GOT3 (cell line): ENCODE measurements at places on chromosomes 7 and 10.

DNA sequence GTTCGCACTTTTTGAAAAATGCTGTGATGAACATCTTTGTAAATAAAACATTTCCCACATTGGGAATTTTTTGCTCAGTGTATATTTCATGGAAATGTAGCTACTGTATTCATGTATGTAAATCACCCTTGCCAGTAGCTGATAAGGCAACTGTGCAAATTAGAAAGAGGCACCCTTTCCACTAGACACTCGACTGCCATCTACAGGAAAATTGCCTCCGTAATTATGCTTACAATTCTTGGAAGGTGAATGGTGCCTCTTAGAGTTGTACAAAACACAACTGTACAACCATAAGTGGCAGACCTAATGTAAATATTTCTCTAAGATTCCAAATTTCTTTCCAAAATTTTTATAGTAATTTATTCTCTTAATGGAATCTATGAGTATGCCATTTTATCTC is 491.7 kb downstream of the CCSER2 start:
- DNase-seq, result no peak

DNA sequence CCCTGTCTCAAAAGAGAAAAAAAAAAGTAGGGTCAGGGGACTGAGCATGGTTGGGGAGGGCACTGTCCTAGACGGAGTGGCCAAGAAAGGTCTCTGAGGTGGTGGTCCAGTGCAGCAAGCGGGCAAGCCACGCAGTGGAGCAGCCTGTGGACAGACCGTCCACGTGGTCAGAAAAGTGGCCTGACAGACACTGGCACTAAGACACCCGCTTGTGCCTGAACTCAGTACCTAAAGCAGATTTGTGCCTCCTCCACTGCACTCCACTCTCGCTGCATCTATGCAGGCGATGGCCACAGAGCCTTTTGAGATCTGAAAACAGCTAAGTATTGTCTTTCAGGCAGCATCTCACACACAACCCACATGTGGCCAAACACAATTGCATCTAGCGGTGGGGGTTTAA is 8.8 kb downstream of the ASB10 start:
- DNase-seq, result no peak

DNA sequence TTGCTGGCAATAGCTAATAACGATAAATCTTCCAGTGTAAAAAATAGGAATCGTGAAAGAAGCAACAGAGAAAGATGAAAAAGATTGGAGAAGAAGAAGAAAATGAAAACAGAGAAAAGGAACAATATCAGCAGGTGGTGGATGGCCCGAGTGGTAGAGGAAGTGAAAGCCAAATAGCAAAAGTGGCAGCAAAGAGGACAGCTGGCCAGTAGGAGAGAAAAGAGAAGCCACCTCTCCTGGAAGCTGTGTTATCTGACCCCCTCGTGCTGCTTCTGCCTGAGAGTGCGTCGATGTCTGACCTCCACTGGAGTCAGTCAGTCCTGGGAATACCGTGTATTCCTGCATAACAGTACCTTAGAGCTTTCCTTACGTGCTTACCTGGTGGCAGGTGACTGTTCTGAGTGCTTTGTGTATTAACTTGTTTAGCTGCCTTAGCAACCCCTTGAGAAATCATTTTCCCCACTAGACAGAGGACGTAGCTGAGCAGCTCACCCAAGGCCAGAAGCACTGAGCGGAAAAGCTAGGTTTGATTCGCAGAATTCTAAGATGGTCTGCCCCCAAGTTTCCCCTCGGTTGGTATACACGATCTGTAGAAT is 88.3 kb downstream of the CHN2 start:
- no peak for DNase-seq

- no peak for DNase-seq
Observed at GRCh38 chr7:155714702-155715101, 70.2 kb downstream of the RBM33 start.

DNA sequence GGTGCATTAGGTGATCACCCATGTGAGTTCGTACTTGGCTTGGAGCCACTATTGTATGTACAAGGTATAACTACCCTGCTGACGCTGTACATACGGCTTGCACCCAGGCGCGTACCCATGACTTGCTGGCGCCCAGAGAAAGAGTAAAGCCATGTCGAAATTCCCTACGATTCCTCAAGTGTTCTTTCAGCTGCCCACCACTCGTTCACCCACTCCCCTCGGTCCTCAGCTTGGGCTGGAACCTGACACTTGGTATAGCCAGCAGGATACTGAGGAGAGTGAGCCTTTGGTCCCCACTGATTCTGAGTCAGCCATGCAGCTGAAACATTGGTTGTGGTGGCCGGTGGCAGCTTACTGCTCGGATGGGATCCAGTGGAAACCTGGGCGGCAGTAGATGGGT is 241.5 kb downstream of the CACNA2D1 start:
- no peak for DNase-seq

DNA sequence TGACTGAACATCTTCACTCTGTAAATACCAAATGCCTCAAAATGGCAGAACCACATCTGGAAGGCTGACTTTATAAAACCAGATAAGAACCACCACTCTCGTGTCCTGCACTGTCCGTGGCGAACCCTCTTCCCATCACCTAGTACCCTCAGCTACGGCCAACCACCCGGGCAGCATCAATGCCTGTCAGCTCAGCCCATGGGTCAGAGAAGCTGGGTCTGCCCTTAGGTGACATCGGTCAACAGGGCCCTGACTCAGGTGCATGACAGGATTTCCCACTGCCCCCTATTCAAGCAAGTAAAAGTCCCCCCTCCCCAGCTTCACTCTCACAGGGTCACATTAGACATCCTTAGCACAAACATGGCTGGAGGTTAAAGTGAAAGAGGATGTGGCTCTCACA is 56.6 kb downstream of the HSPA12A start:
- no peak for DNase-seq

DNA sequence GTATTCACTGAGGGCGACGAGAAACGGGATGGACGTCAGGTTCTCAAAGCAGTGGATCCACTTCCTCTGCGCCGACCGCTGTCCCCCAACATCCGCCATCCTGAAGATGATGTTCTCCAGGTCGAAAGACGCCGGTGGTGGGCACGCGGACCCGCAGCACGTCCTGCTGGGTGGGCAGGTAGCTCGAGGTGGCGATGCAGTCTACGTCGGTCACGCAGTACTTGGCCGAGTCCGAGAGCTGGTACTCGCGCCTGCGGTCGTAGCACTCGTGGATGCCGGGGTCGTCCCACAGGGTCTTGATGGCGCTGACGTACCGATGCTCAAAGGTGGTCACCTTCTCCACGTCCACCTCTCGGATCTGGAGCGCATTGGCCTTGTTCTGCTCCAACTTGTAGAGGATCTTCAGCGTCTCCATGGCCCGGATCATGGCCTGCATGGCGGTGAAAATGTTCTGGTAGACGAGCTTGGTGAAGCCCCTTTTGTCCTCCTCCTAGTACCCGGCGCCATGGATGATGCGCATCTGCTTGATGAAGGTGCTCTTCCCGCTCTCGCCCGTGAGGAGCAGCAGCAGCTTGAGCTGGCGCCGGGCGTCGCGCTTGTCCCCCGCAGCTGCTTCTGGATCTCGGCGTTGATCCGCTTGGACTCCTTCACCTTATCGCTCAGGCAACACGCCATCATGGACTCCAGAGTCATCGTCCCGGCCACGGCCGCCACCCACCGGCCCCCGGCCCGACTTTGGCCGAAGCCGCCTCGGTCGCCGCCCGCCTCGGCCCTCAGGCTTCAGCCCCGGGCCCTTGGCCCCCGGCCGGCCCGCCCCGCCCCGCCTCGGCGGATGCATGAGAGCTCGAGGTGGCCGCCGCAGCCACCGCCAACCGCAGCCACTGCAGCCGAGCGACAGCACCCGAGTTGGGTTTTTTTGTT is 122.9 kb upstream of the KCTD7 start:
- DNase-seq, result no peak

DNA sequence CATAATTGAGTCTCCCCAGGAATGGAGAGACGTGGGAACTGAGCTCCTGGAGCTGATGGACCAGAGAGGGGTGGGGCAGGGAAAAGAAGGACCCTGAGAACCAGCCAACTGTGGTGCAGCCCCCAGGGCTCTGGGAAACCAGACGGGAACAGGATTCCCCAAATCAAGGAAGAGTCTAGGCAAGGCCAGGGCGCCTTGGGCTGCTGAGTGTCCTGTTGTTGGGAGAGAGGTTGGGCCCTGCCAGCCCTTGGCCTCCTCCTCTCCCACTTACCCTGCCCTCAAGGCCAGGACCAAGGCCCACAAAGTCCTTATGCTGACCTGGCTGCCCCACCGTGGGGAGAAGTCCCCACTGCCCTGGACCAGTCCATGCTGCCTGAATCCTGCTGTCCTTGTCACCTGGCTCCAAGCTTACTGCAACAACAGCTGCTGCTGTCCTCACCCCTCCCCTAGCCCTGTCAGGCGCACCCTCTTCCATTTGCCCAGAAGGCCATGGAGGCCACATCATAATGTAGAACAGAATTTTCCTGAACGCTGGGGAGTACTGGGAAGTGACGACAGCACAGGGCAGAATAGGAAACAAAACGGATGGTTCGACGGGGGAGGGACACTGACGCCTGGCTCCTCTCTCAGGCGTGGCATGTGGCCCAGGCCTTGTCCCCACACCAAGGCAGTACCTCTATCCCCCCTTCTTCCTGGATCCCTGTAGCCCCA is 132.9 kb upstream of the ZMIZ1 start:
- DNase-seq, result no peak

DNA sequence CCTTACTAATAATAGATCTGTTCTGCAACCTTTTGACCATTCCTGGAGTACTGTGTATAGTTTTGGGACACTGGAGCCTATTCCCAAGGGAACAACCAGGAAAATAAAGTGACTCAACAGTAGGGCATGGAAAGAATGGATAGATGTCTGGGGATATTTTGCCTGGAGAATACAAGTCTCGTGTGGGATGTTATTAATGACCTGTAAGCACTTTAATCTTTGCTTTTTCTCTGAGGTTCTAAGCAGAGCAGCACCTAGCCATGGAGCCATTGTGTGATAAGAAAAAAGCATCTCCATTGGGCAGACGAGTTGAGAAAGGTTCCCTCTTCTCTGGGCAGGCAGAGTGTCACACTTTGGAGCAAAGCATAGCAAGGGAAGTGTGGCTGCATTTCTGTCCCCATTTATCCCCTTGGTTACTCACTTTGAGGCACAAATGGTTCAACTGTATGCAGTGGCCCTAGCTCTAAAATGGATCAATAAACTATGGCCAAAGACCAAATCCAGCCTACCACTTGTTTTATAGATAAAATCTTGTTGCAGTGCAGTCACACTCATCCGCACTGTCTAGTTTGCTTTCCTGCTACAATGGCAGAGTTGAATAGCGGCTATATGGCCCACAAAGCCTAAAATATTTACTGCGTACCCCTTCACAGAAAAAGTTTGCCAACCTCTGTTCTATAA is 21.0 kb upstream of the CCDC71L start:
- DNase-seq, result no peak

DNA sequence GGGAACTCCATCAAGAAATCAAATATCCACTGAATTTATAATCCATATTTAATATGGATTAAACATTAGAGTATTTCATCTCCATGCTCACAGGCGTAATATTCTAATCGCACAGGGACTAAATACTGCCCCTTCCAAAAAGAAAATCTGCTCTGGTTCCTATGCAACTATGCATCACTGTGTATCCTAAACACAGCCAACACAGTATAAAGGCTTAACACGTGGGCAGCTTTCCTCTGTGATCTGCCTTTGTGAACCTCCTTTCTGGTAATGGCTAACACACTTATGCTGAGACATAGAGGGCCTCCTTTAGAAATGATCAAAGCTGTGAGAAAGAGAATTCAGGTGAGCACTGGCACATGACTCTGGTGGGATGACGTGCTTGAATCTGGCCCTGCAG is 110.2 kb downstream of the RAB11FIP2 start:
- no peak for DNase-seq

DNA sequence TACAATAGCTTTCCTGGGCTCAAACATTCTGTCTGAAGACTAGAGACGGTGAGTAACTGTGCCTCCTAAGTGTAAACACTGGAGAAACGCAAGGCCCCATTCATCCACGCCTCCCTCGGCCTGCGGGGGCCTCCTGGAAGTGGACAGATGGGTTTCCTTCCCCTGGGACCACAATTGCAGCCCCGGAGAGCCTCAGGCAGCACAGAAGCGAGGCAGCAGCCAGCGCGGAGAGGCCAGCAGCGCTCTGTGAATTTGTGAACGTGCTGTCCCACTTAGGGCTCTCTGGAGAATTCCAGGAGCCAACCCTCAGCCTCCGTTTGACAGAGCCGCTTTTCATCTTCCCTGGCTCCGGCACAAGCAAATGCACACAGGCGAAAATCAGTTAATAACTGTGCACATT is 23.2 kb upstream of the CALN1 start:
- DNase-seq, result no peak

- DNase-seq, result no peak
Observed at GRCh38 chr10:7635408-7636125, 31.2 kb downstream of the ITIH5 start.

DNA sequence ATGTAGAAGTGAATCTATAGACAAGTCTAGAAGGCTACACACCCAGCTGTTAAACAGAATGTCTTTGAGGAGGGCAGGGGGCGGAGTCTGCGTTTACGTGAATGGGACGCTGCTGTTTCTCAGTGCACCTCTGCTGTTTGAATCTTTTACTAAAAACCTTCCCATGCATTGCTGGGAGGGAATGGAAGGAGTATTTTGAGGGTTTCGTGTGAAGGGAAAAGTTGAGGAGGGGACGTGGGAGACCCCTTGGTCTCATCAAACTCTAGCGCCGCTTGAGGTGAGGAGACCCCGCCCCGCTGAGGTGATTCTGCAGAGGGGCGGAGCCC is 492 bp upstream of the VCL start:
- no peak for DNase-seq

DNA sequence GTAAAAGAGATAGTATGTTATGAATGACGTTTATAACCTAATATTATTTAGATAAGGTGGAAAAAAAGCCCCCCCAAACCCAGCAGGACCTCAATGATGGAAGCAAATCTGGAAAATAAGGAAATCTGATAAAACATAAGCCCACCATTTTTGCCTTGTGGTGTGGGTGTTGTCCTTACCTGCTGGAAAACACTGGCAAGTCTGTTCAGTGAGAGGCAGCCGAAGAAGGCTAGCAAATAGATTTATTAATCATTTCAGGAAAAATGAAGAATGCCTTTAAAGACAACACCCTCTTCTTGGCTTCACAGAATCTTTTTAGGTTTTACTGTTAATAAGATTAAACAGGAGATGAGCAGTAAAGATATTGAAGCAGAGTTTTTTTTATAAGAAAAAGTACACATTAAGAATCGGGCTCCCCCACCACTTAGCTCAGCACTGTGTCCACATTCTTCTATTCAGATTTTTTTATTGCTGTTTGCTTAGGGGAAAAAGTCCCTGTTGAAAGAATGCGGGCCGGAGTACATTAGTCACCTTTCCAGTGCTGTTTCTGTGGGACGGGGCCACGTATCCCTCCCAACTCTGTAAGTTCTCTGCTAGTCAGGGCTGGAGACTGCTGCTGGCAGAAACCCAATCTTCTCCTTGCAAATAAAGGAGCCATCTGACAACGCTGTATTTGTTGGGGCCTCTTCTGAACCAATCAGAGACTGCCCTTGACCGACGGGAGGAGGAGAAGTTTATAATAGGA is 104.1 kb downstream of the EVX1 start:
- no peak for DNase-seq

- DNase-seq, result no peak
Observed at GRCh38 chr10:72342911-72343310, 11.8 kb downstream of the DNAJB12 start.
